CD4-positive, alpha-beta T cell (primary cell): ENCODE measurements at places on chromosomes 2 and 18.

- no peak for DNase-seq
Observed at GRCh38 chr2:126883666-126884040, 15.0 kb upstream of the TEX51 start.

DNA sequence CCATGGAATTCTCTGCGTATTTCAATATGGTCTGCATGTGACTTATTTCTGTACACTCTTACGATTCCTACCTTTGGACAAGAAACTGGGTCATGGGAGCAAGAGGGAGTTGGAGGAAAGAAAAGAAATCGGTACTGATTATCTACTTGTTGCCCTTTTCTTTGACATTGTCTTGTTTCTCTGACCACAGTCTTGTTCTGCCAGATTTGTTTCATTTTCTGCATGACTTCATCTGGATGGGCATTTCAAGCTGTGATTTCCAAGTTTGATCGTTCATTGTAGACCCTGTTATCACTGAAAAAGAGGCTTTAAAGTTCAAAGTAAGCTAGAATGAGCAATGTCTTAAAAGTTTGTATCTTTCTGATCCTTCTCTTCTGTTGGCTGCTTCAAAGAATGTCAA, 2186.3 kb upstream of the CELF4 start:
- DNase-seq, result no peak

GRCh38 chr18:2893676-2894075, 46.9 kb downstream of the EMILIN2 start:
- DNase-seq, result no peak

DNA sequence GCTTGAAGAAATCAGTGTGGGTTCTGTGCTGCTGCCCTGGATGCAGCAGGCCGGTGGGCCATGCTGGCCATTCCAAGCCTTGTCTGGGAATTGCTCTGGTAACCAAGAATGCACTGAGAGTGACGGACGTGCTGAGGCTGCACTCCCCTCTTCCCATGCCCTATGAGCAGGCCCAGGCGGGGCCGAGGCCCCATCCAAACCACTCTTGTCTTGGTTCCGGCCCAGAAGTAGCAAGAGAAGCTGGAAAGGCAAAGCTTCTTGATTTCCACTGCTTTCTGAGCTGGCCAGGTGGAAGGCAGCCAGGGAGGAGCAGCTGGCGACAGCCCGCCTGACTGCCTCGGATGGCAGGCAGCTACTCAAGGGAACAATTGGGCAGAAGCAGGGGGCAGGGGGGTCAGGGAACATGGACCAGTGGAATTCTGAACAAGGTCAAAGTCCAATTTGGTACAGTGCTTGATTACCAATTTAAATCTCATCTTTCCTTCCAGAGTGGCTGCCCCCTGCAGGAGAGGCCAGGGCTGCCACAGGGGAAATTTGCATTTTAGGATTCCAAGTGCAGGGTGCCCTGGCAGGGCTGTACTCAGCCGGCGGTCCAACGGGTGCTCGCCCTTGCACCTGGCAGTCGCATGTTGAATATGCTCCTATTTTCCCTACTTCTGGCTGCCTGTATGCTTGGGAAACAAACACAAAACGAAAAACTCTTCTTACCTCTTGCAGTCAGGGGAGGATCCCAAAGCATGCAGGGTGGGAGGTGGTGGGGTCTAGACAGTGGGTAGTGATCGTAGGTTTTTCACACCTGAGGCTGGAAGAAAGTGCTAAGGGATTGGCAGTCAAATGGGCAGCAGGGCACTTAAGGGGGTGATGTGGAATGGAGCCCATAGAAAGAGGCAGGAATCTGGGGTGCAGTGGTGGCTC, 67.3 kb downstream of the LIPG start:
- no peak for DNase-seq

DNA sequence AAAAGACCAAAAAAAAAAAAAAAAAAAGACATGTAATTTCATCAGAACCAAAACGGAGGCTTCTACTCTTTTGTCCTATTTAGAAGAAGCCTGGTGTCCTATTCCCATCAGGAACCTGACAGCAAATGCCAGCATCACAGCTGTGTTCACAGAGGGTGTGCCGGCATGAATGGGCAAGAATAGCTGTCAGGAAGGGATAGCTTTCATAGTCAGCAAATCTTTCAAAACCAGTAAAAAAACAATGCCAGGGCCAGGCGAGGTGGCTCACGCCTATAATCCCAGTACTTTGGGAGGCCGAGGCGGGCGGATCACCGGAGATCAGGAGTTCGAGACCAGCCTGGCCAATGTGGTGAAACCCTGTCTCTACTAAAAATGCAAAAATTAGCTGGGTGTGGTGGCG, 231.8 kb upstream of the PXDN start:
- no peak for DNase-seq
